Right renal pelvis (tissue), 4 donors: ENCODE measurements at places on chromosomes 2 and 18. TPM values are rescaled to one million over a fixed set of nuclear protein-coding genes. Genes with fewer than 3 reads are reported as not detected.

The TCF23 gene
- polyA plus RNA-seq = 0.46 TPM

The ING5 gene
- 43.6 TPM for polyA plus RNA-seq

The SERPINB12 gene
- polyA plus RNA-seq = 0.04 TPM

The XIRP2 gene
- polyA plus RNA-seq = 0.09 TPM

- DNase-seq = peak; percentile 64
Observed at GRCh38 chr2:231926761-231927565, 767 bp upstream of the NPPC start.

- DNase-seq = no peak
Observed at GRCh38 chr2:62196278-62196901, 475 bp downstream of the B3GNT2 start.

DNA sequence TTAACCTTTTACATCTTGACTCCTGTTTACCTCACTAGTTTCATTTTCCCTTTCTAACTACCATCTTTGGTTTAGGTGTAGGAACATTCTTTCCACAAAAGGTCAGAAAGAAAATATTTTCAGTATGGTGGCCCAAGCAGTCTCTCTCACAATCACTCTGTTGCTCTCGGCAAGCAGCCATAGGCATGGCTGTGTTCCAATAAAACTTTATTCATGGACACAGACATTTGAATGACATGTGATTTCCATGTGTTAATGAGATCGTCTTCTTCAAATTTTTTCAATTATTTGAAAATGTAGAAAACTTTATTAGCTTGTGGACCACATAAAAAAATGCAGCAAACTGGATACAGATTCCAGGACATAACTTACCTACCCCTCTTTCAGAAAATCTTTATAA lies 109.7 kb upstream of the CNTNAP5 start:
- no peak for DNase-seq

DNA sequence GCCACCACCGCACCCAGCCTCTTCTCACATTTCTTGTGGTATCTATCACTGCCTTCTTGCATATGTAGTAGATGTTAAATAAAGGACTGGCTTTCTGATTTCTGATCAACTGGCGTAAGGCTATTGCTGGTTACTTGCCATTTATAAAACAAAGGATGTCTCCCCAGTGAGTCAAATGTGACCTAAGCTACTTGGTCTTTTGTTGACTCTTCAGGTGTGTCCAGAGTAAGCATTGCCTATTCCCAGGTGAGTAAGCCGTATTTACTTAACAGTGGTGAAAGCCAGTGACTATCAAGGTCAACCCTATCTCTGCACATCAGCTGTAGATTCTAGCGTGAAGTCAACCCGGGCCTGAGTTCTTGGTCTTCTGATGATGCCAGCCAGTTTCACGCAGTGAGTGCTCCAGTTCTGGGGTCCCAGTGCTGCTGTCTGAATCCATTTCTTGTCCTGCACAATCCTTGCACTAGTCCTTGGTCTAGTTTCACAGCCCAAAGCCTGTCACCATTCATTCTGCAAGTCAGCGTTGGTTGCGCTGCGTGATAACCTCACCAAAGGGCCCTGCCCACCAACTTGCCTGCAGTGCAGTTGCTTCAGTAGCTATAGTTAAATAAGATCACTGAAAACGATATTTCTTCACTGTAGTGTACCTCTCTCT lies 120.2 kb downstream of the GBX2 start:
- DNase-seq = no peak

- no peak for DNase-seq
Observed at GRCh38 chr2:236393101-236393500, 128.9 kb upstream of the ASB18 start.

DNA sequence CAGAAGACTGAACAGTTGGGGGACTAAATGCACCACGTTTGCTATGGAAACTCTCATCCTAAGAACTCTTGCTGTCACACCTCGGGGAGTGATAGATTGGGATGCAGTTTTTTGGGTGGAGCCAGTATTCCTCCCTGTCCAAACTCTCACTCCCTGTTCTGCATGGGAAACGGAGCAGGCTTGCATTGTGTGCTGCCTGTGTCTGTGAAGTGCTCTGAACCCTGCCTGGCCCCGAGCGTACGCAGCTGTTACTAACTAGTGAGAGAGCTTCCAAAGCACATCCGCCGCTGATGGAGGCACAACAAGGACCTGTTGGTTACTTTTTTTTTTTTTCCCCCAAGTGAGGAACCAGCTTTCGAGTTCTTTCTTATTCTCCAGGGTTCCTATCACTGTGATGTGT lies 195.5 kb downstream of the ANAPC1 start:
- DNase-seq = no peak

GRCh38 chr2:30412684-30413570 lies 34.1 kb upstream of the LCLAT1 start:
- no peak for DNase-seq

DNA sequence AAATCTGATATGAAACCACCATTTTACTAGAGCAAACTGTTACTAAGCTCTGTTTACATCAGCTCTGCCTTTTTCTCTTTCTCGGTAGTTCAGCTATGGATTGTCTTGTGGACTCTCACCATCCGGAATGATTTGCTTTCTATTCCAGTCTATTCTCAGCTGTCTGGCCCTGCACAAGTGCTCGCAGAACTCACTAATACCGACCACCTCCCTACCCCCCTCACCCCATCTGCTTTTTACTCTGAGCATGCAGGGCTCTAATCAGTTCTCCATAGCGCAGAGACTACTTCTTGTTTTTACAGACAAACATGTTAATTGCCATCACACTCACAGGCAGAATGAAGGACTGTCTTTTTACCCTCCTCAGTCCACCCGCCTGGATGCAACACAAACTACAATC lies 180.7 kb upstream of the POU3F3 start:
- DNase-seq = no peak

GRCh38 chr18:52459890-52460289 lies 119.9 kb downstream of the DCC start:
- no peak for DNase-seq

GRCh38 chr2:178871536-178871935 lies 64.3 kb upstream of the TTN start:
- no peak for DNase-seq

DNA sequence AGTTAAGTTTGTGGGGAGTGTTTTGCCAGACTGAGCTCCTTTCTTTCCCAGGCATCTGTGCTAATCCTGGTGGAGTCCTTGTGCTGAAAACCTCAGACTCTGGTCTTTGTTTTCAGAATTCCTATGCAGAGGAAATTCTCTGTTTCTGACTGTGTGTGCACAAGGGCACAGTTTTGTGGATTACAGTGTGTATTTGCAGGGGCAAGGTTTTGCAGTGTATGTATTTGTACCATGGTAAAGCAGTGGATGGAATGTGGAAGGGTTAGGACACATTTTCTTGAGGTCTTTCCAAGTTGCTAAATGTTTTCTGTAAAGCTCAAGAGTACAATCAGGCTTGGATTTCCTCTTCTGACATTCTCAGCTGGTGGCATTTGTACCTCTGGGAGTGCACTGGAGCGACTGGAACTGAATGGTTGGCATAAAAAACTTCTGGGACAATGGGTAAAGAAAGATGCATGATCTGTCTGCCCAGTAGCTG lies 139.5 kb upstream of the RND3 start:
- no peak for DNase-seq

- no peak for DNase-seq
Observed at GRCh38 chr2:115763601-115764000, 1321.2 kb downstream of the DPP10 start.

GRCh38 chr2:230975927-230976326 lies 20.0 kb upstream of the SPATA3 start:
- DNase-seq = no peak

DNA sequence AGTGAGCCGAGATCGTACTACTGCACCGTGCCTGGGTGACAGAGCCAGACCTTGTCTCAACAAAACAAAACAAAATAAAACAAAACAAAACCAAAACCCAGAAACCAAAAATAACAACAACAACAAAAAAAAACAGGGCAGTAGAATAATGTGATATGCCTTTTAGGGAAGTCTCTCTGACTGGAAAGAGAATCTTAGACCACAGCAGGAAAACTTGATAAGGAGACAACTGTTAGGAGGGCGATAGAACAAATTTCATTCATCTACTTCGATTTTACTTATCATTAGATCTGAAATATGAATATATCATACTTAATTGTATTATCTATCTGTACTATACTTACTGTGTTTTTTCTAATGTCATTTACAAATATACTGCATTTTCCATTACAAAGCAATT lies 109.0 kb upstream of the CNTNAP5 start:
- no peak for DNase-seq

GRCh38 chr2:174631009-174631981 lies 33.7 kb upstream of the WIPF1 start:
- DNase-seq = no peak

DNA sequence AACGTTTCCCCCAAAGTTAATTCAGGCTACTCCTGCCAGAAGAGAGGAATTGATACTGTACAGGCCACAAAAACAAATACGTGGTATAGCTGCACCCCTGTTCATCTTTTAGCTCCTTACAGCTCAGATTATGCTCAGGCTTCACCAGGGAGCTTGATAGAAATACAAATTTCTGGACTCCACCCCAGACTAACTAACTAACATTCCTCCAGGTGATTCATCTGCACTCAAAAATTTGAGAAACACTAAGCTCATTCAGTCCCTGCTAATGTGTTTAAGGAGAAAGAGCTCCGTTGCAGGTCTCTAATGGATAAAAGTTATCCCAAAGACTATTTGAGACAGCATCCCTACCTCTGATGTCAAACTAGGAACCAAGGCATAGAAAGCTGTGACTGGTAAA lies 36.8 kb upstream of the UNC80 start:
- no peak for DNase-seq

GRCh38 chr2:237859533-237860272 lies at the start of gene RAMP1:
Gene RAMP1 (plus strand): TSS chr2:237859623. CDS start chr2:237859676, 53 bp downstream.
- DNase-seq = no peak

DNA sequence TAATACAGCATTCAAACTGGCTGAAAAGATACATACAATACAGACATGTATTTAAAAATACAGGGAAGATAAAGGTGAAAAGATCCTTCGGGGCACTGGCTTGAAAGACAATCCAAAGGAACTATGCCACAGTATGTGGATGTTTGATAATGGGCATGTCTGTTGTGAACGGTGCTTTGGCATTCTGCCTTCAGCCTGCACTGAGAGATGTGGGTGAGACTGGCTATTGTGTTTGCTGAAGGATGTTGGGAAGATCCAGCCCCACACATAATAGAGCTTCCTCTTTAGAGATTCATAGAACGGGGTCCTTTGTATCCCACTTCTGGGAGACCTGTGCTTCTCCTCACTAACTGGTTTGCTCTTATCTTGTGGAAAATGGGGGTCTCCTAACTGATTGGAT lies 65.1 kb upstream of the CXCR4 start:
- no peak for DNase-seq

DNA sequence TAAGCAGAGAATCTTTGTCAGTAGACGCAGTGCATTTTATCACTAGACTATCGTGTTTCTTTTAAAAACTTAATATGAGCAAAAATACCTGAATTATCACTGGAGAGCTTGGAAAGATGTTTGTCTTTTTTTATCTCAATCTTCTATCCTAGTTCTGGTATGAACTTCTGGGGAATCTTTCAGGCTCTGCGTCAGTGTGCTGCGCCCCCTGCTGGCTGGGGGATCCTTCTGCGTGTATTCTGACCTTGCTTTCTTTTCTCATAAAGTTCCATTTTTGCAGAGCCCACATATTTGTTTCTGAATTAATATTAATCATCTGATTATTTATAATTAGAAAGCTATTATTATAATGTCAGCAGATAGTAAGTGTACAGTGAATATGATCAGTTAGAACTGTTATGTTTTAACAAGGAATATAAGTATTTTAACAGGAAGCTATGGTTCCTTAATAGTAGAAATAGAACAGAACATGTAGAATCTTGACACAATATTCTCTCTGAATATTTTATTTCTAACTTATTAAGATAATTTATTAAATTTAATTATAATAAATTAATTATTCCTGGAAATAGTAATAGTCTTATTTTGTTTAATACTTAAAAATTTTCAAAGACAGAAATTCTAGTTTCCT lies 945.0 kb upstream of the CRIM1 start:
- peak; percentile 30 for DNase-seq

GRCh38 chr2:49794396-49794795 lies 640.1 kb upstream of the FSHR start:
- no peak for DNase-seq

- DNase-seq = no peak
Observed at GRCh38 chr2:158191076-158191895, 89.6 kb downstream of the UPP2 start.

- DNase-seq = no peak
Observed at GRCh38 chr2:48912110-48912509, 156.6 kb upstream of the LHCGR start.

DNA sequence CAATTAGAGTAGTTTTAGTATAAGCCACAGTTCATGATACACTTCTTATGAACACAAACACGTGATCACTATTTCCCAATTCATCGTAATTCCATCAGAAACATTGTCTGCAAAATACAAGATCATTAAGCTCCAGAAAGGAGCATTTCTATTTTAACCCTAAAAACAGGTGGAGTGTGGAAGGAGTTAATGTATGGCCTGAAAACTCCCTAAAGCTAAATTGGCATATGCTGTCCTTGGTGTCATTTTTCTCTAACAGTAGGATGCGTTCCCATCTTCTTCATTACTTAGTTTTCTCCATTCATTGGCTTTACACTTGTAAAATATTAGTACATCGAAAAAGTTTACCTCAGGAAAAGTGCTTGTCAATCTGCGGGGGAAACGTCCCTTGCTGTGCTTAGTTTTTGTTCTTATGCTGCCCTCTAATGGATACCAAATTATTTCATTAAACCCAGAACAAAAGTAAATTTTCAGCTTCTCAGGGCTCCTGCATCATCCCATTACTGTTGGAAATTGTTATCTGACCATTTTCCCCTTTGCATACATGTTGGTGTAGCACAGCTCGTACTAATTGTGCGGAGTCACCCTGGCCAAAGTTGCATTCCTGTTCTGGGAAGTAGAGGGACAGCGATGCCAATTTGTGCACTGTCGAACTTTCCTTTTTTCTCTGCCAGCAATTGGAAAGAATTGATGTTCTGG lies 153.4 kb downstream of the GPD2 start:
- peak; percentile 26 for DNase-seq
